Effector CD4-positive, alpha-beta T cell (primary cell): ENCODE measurements at places on chromosomes 12 and 14.

DNA sequence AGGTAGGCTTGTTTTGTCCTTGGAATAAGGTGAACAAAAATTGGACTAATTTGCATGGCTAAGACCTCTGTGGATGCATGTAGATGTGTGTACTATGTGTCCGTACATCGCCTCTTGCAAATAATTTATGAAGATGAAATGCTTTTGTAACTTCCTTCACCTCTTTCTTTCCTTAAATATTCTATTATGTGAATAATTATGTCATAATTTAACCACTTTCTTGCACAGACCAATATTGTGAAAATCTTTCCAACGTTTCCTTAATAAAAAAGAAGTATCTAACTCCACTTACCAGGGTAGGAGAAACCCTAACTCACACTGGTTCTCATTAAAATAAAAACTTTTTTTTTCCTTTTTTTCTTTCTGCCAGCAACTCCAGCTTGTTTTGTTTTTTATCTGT lies 4.0 kb downstream of the NANOG start:
- DNase-seq = no peak

- DNase-seq = no peak
Observed at GRCh38 chr14:95442016-95442632, 74.3 kb downstream of the SYNE3 start.

DNA sequence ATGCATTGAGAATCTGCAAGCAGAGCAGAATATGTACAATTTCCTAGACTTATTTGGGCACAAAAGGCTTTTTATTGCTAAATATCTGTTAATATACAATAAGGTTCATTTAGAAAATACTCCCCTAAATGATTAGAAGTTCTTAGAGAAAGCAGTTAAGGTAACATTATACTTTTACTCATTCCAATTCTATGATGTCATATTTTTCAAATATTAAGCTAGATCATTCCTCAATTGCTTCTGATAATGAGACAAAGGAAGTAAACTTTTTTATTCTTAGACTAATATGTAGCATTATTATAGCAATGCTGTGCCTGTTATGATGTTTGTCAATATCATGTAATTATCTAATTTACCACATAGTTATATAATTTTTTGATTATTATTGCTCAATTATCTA lies 447.0 kb downstream of the SLC16A7 start:
- no peak for DNase-seq

DNA sequence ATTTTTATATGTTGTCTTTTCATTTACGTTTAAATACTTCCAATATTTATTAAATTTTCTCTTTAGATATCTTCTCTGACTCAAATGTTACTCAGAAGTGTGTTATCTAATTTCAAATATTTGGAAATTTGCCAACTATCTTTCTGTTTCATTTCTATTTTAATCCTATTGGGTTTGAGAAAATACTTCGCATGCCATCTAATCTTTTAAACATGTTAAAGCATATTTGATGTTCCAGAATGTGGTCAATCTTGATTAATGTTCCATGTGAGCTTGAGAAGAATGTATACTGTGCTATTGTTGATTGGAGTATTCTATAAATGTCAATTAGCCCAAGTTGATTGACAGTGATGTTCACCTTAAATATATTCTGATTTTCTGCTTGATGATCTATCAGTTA lies 11.9 kb upstream of the DCN start:
- DNase-seq = no peak

DNA sequence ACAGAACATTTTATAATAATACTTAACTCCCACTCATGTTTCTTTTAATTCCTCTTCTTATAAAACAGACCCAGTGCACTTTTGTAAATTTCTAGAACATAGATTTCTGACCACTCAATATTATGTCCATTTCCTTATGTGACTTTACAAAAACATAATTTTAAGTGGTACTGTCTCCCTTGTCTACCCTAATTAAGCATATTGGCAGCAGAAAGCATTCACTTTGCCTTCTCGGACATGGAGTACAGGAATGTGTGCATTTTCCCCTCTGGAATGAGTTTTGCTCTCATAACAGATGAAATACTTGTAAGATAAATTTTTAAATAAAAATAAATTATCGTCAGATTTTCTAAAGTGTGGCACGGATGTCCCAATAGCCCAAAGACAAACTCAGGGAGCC lies 129.5 kb upstream of the MDM1 start:
- DNase-seq = no peak

DNA sequence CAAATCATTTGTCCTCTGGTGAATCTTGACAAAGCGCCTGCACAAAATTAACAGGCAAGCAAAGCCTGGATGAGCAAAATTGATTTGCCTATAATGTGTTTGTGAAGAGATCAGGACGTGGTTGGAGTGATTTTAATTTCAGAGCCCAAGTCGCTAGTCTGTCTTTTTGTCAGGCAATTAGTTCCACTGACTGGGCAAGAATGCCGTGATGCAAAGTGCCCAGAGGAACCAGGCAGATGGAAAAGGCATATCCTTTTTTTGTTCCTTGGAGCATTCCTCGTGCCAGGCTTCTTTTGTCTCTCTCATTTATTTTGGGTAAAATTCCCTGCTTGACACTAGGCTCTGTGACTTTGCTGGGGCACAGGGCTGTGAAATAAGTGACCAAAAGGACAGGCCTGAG lies 65.9 kb upstream of the CCDC198 start:
- no peak for DNase-seq

DNA sequence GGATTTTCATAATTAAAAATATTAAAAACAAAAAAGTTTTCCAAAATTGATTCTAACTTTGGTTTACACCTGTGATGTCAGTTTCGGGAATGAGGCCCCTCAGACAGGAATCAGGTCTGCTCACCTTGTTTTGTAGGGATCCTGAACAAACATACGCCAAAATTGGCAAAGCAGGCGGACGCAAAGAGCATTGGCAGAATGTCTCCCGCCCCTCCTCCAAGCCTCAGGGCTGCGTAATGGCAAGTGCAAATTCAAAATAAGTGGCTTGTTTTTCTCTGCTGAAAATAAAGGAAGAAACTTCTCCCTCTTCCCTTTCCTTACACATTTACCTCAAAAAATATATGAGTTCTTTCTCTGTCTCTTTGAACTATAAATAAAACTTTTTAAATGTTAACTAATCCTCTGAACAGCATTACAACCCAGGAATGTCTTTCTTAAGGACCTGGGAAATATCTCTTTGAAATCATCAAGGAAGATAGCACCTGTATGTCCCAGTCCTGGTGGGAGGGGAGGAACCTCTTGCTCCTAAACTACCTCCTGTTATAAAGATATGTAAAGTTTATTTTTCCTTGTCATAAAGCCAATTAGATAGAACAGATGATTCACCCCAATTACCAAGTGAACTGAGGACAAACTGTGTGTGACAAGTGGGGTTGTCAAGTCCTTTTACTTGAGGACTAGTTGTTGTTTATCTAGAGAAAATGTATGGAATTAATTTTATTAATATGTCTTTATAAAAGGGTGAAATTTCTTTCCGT lies 16.5 kb downstream of the OR6J1 start:
- no peak for DNase-seq

DNA sequence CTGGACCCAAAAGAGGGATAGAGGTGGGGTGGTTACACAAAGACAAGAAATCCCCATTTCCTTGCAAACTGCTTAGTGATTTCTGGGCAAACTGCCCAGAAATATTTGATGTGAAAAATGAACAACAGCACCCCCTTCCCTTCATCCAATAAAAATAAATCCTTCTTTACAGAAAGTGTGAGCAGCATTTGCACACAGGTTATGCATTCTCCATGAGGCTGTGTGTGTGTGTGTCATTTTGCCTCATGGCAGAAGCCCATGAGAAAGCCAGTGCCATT lies 17.2 kb upstream of the NRXN3 start:
- DNase-seq = no peak

GRCh38 chr12:62400135-62400534 lies 66.5 kb upstream of the MON2 start:
- no peak for DNase-seq

DNA sequence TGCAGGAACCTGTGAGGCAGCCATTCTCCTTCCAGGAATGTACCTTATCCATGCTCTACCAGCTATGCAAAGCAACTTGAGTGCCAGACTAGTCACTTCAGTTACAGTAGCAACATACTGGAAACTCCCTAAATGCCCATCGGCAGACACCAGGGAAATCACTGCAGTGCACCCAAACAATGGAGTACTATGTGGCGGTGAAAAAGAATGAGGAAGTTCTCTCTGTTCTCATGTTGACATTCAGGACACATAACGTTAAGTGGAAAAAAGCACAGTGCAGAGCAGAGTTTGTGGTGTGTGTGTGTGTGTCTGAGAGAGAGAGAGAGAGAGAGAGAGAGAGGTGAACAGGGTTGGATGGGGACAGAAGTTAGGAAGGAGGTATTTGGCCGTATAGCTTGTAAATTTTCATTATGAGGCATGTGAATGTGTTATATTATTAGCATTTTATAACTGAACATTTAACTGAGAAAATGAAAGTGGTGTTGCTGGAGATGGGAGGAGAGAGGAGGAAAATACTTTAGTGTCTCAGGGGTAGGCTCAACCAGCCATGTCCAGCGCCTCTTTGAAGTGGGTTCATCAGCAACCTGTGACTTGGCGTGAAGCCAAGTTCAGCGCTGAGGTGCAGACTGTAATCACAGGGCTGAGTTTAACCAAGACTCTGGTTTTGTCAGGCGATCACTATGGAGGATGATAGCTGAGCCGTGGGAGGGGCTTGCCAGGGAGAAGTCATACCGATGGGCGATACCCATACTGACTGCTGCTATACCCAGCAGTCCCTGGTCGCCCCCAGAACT lies 17.3 kb downstream of the TNFAIP2 start:
- no peak for DNase-seq

DNA sequence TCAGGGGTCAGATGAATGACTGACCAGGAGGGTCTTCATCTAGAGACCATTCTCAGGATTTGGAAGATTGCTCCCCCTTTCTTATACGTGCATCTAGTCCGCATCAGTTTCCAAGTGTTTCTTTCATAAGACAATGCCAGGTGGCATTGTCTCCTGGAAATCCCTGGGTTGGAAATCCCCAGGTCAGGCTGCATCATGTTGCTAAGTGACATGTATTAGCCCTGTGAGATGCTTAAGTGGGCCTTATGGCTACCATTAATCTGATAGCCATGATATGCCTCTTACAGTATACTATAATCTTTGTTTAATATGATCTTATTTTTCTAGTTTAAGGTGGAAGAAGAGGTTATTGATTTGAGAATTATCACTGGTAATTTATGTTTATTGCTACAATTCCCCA lies 92.8 kb downstream of the DIO3 start:
- no peak for DNase-seq

DNA sequence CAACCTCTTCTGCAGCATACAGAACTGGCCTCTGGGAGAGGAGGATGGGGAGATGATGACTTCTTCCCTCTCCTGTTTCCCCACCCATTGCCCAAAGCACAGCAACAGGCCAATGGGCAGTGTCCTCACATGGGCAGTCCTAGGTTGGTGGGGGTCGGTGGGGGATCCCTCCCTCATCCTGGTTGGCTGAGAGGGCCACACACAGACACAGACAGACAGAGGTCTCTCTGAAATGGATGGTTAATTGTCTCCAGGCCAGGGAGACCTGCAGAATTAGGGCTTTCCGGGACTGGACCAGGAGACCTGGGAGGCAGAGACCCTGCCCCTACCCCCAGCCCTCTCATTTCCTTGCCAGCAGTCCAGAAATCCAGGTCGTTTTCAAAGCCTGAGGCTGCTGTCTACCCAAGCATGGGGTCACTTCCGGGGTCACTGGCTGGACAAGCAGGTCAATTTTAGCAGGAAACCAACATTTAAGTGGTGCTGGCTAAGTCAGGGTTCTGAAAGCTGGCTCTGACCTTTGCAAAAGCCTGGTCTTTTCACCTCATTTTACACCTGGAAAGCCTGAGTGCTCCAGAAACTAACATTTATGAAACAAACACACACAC lies 48.6 kb upstream of the TBX3 start:
- DNase-seq = no peak

- no peak for DNase-seq
Observed at GRCh38 chr12:121489874-121490273, 90.0 kb downstream of the RNF34 start.

DNA sequence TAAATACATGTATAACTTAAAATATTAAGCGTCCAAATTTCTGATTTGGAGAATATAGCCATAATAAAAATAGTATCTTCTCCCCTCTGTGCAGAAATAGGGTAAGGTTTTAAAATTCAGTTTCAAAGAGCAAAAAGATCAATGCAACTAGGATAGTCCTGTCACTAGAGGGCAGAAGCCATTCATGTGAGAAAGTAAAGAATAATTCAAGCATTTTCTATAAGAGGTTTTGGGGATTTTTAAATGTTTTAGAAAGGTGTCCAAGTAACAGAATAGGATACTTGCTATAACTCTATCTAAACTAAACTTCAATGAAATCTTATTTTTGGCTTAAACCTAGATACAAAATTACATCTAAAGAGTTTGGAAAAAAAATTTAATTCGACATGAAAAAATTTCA lies 50.3 kb downstream of the ADAMTS20 start:
- no peak for DNase-seq

GRCh38 chr14:28344381-28344780 lies 422.2 kb upstream of the FOXG1 start:
- no peak for DNase-seq

DNA sequence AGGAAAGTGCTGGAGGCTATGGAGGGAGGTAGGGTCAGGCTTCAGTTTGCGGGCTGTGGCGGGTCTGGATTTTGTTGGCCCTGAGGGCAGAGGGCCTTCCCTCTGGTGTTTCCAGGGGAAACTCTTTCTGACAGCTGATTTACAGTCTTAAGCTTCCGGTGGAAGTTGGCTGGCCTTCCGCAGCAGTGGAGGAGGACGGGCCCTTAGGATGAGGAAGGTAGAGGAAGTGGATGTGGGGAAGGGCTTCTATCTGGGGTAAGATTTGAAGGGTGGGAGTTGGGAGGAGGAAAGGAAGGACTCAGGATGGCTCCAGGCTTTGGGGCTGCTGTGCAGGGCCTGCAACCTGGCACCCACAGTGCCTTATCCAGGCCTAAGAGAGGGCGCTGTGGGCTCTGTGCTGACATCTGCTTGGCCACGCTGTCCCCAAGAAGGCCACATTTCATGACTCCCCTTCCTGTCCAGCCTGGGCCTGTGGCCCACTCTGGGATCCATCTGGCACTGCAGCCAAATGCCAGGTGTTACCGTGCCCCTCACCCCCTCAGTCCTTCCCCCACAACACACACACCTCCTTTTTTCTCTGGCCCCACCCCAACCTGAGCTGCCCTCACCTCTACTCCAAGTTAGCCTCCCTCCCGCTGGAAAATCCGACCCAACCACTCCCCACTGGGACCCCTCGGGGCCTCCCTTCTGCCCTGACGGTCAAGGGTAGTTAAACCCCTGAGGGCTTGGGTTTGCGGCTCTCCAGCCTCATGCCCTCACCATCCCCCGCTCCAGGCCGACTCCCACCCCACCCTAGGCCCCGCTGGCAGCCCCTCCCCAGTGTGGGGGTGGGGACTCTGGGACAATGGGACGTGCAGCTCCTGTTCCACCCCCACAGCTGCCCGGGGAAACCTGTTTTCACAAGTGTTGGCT lies 7.7 kb upstream of the PPP1R13B start:
- no peak for DNase-seq

GRCh38 chr12:111867531-111867930 lies 25.5 kb downstream of the MAPKAPK5 start:
- DNase-seq = no peak

- no peak for DNase-seq
Observed at GRCh38 chr12:120933786-120934185, 29.6 kb upstream of the SPPL3 start.

GRCh38 chr14:62687818-62688217 lies 357.4 kb downstream of the KCNH5 start:
- no peak for DNase-seq
